ENCODE measurements at places on chromosomes 1 and 21.

- H3K27me3 ChIP-seq, result no peaks in the 10 kb centered on the region
- no peaks in the 10 kb centered on the region for H3K36me3 ChIP-seq
- H3K27ac ChIP-seq, result peak overlapping the region; percentile 24
Observed at GRCh38 chr1:94072840-94073522, 48.0 kb downstream of the ABCA4 start.

DNA sequence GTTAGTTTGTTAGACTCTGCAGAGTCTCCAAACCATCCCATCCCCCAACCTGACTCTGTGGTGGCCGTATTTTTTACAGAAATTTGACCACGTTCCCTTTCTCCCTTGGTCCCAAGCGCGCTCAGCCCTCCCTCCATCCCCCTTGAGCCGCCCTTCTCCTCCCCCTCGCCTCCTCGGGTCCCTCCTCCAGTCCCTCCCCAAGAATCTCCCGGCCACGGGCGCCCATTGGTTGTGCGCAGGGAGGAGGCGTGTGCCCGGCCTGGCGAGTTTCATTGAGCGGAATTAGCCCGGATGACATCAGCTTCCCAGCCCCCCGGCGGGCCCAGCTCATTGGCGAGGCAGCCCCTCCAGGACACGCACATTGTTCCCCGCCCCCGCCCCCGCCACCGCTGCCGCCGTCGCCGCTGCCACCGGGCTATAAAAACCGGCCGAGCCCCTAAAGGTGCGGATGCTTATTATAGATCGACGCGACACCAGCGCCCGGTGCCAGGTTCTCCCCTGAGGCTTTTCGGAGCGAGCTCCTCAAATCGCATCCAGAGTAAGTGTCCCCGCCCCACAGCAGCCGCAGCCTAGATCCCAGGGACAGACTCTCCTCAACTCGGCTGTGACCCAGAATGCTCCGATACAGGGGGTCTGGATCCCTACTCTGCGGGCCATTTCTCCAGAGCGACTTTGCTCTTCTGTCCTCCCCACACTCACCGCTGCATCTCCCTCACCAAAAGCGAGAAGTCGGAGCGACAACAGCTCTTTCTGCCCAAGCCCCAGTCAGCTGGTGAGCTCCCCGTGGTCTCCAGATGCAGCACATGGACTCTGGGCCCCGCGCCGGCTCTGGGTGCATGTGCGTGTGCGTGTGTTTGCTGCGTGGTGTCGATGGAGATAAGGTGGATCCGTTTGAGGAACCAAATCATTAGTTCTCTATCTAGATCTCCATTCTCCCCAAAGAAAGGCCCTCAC, at the start of gene OLIG2:
TSS of gene OLIG2 (plus strand) at position 447 of the 954 bp plus-strand sequence. CDS start 928 bp downstream, outside the sequence.
- no peaks in the 10 kb centered on the region for H3K27me3 ChIP-seq
- DNase-seq, result no peak
- H3K36me3 ChIP-seq, result no peaks in the 10 kb centered on the region

- peak overlapping the region; percentile 18 for H3K27ac ChIP-seq
- no peaks in the 10 kb centered on the region for H3K36me3 ChIP-seq
- no peak for DNase-seq
- H3K27me3 ChIP-seq, result no peaks in the 10 kb centered on the region
- no peak overlapping the region for H3K4me3 ChIP-seq
Observed at GRCh38 chr1:8189931-8190483, 127.9 kb upstream of the SLC45A1 start.

DNA sequence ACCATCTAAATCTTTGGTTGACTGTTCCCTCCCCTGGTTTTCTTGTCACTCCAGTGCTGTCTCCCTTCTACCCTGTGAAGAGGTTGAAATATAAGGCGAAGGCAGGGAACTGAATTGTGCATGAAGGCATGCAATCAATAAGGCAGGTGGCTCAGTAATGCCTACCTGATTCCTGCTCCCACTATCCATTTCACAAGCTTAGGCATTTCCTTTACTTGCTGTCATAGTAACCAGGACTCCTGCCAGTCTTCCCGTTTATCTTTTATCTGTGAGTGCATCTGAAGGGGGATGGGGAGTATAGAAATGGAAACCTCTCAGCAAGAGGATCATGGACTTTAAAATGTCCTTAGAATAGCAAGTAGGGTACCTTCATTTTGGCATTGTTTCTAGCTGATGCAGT, 40.5 kb downstream of the MRPS6 start:
- H3K27me3 ChIP-seq, result no peaks in the 10 kb centered on the region
- H3K4me3 ChIP-seq, result no peak overlapping the region
- H3K4me1 ChIP-seq, result no peaks in the 10 kb centered on the region
- no peak for DNase-seq

GRCh38 chr1:27446496-27447020, 43.4 kb downstream of the WASF2 start:
- H3K4me3 ChIP-seq, result no peak overlapping the region
- H3K27me3 ChIP-seq, result no peaks in the 10 kb centered on the region
- no peak for DNase-seq
- H3K27ac ChIP-seq, result no peak overlapping the region
- H3K4me1 ChIP-seq, result peaks cover 13% of the 10 kb centered on the region

DNA sequence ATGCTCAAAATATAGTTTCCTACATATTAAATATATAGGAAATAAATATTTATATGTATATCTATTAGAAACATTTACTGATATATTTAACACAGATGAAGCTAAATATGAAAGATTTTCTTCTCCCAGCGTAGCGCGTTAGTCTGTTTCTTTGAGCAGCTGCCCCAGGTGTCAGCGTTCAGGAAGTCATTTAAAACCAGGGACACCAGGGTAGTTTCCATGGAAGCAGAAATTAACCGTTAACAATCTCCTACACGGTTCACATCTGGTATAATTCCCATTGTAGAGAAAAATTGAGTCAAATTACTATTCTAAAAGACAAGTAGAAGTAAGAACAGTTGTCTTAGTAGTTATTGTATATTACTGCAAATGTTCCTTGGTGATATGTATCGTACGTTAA, 1443.7 kb downstream of the MRPL39 start:
- no peak overlapping the region for H3K4me3 ChIP-seq
- no peaks in the 10 kb centered on the region for H3K4me1 ChIP-seq
- no peaks in the 10 kb centered on the region for H3K36me3 ChIP-seq
- DNase-seq, result no peak
- H3K27ac ChIP-seq, result no peak overlapping the region
- no peaks in the 10 kb centered on the region for H3K27me3 ChIP-seq

GRCh38 chr1:65459397-65459768, 38.9 kb downstream of the LEPR start:
- H3K4me3 ChIP-seq, result no peak overlapping the region
- DNase-seq, result no peak
- H3K27me3 ChIP-seq, result no peaks in the 10 kb centered on the region
- no peaks in the 10 kb centered on the region for H3K36me3 ChIP-seq
- no peak overlapping the region for H3K27ac ChIP-seq
- no peaks in the 10 kb centered on the region for H3K4me1 ChIP-seq

DNA sequence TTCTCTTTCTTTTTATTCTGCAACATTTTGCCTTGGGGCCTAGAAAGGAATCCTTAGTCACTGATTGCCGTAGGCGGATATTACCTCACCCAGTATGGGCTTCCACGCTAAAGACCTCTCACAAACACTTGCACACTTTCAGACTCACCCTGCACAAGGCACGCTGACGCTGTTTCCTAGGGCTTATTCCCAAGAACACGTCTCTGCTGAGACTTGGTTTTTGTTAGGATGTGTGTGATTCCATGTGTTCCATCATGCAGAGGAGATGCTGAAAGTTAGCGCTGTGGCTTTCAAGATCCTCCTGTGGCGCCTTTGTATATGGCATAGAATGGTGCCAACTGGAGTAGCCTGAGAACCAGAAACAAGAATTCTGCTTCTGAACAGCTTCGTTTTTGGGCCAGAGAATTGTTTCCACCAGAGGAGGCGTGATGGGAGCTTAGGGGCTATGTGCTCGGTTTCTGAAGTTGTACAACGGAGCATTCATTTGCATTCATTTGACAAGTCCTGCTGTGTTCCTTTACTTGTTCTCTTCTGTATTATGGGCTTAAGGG, 297.0 kb downstream of the DISC1 start:
- no peak overlapping the region for H3K4me3 ChIP-seq
- H3K27ac ChIP-seq, result no peak overlapping the region
- H3K4me1 ChIP-seq, result peaks cover 9% of the 10 kb centered on the region
- no peak for DNase-seq
- H3K36me3 ChIP-seq, result no peaks in the 10 kb centered on the region

GRCh38 chr1:115676498-115677181, 34.9 kb downstream of the VANGL1 start:
- no peaks in the 10 kb centered on the region for H3K27me3 ChIP-seq
- H3K36me3 ChIP-seq, result peaks cover 3% of the 10 kb centered on the region
- H3K27ac ChIP-seq, result peak overlapping the region; percentile 86
- H3K4me3 ChIP-seq, result no peak overlapping the region

GRCh38 chr1:51268634-51269033, 32.6 kb downstream of the RNF11 start:
- no peaks in the 10 kb centered on the region for H3K27me3 ChIP-seq
- no peak for DNase-seq
- H3K27ac ChIP-seq, result peak overlapping the region; percentile 39
- peaks cover 62% of the 10 kb centered on the region for H3K4me1 ChIP-seq
- no peak overlapping the region for H3K4me3 ChIP-seq
- H3K36me3 ChIP-seq, result no peaks in the 10 kb centered on the region

- no peak for DNase-seq
- H3K4me1 ChIP-seq, result no peaks in the 10 kb centered on the region
- H3K27me3 ChIP-seq, result no peaks in the 10 kb centered on the region
- no peak overlapping the region for H3K27ac ChIP-seq
- no peak overlapping the region for H3K4me3 ChIP-seq
- H3K36me3 ChIP-seq, result no peaks in the 10 kb centered on the region
Observed at GRCh38 chr1:97164276-97164639, 442.7 kb downstream of the PTBP2 start.

DNA sequence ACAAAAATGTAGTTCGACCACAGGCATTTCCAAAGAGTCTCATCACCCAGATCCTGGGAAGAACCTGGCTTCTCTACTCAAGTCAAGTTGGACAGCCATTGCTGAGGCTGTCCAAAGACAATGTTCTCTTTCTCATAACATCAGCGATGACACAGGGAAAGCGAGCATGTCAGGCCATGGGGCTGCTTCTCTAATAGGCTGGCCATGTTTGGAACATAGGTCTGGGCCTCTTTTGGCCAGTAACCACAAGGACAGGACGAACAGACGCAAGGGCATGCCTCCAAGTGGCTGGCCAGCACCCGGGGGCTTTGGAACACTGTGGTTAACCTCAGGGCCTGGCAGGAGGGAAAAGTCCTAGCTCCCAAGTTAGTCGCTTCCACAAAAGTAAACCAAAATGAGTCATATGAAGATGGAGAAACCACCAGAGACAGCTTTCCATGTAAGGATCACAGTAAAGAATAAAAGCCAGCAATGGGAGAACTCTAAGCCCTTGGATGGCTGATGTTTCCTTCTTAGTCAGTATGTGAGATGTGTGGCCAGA, 80.6 kb upstream of the SLC44A3 start:
- H3K4me3 ChIP-seq, result no peak overlapping the region
- no peaks in the 10 kb centered on the region for H3K27me3 ChIP-seq
- H3K27ac ChIP-seq, result peak overlapping the region; percentile 11
- DNase-seq, result peak; percentile 78
- no peaks in the 10 kb centered on the region for H3K36me3 ChIP-seq

DNA sequence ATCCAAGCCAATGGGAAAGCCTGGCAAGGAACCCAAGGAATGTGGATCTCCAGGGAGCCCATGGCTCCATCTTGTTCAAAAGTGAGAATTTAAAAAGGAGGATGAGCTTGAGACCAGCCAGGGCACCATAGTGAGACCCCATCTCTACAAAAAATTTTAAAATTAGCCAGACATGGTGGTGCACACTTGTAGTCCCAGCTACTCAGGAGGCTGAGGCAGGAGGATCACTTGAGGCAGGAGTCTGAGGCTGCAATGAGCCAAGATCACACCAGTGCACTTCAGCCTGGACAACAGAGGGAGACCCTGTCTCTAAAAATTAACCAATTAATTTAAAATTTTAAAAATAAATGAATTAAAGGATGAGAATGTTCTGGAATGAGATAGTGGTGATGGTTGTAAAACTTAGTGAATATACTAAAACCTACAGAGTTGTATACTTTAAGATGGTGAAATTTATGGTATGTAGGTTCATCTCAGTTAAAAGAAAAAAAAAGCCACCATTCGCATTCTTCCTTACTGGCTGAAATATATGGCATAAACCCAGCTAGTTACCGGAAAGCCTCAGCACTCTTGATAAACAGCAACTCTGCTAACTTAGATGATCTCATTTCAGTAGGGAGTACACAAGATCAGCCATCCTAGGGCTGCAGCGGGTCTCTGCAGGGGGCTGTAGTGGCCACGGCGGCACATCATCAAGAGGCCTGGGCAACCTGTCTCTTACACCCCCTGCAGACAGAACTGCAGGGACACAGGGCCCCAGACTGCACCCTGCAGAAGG, 48.3 kb upstream of the H6PD start:
- H3K27ac ChIP-seq, result no peak overlapping the region
- H3K36me3 ChIP-seq, result no peaks in the 10 kb centered on the region
- peaks cover 10% of the 10 kb centered on the region for H3K4me1 ChIP-seq
- no peak for DNase-seq
- no peaks in the 10 kb centered on the region for H3K27me3 ChIP-seq
- H3K4me3 ChIP-seq, result no peak overlapping the region

DNA sequence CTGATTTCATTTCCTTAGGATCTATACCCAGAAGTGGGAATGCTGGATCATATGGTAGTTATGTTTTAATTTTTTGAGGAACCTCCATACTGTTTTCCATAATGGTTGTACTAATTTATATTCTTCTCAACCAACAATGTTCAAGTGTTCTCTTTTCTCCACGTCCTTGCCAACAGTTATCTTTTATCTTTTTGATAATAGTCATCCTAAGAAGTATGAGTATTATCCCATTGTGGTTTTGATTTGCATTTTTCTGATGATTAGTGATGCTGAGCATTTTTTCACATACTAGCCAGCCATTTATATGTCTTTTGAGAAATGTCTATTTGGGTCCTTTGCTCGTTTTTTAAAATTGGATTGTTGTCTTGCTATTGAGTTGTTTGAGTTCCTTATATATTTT, 38.5 kb downstream of the ABCD3 start:
- H3K36me3 ChIP-seq, result peaks cover 19% of the 10 kb centered on the region
- no peaks in the 10 kb centered on the region for H3K27me3 ChIP-seq
- no peak for DNase-seq
- H3K4me1 ChIP-seq, result no peaks in the 10 kb centered on the region
- no peak overlapping the region for H3K4me3 ChIP-seq

GRCh38 chr21:34761758-34762330, 93.0 kb downstream of the CLIC6 start:
- H3K4me3 ChIP-seq, result no peak overlapping the region
- no peaks in the 10 kb centered on the region for H3K36me3 ChIP-seq
- H3K27ac ChIP-seq, result no peak overlapping the region
- no peaks in the 10 kb centered on the region for H3K4me1 ChIP-seq
- H3K27me3 ChIP-seq, result no peaks in the 10 kb centered on the region

- no peak for DNase-seq
- H3K27ac ChIP-seq, result no peak overlapping the region
- H3K4me1 ChIP-seq, result no peaks in the 10 kb centered on the region
- peaks cover 5% of the 10 kb centered on the region for H3K36me3 ChIP-seq
- no peak overlapping the region for H3K4me3 ChIP-seq
- H3K27me3 ChIP-seq, result no peaks in the 10 kb centered on the region
Observed at GRCh38 chr1:207355060-207355459, 33.6 kb downstream of the CD55 start.

DNA sequence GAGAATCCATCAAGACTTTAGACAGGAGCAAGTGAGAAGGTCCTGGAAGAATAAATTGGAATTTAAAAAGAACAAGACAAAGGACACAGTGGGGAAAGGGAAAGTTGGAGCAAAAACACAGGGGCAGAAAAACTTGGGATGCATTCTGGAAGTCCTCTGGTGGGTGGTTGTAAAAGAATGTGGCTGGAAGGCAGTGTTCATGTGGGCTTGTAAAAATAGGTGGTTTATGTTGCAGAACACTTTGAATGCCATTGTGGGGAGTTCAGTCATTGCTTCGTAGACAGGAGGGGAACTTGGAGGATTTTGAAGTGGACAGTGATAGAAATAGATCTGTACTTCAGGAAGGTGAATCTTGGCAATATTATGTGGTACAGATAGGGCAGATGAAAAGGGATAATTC, 15.2 kb downstream of the KIF1B start:
- DNase-seq, result no peak
- no peaks in the 10 kb centered on the region for H3K36me3 ChIP-seq
- no peak overlapping the region for H3K27ac ChIP-seq
- no peak overlapping the region for H3K4me3 ChIP-seq
